ENCODE measurements at places on chromosomes 7 and 10. TPM values are rescaled to one million over a fixed set of nuclear protein-coding genes. Genes with fewer than 3 reads are reported as not detected.

Gene COL13A1
- total RNA-seq: 8.5 TPM

Gene TCAF1
- total RNA-seq: 268 TPM

Gene GBX1
- not detected for total RNA-seq

Gene FZD1
- 4.9 TPM for total RNA-seq

Gene EGR2
- total RNA-seq: 0.37 TPM

Gene LAMB4
- not detected for total RNA-seq

Gene ZNF33B
- total RNA-seq: 37.5 TPM

Gene LIPM
- total RNA-seq: not detected

Gene TBRG4
- 90.1 TPM for total RNA-seq

DNA sequence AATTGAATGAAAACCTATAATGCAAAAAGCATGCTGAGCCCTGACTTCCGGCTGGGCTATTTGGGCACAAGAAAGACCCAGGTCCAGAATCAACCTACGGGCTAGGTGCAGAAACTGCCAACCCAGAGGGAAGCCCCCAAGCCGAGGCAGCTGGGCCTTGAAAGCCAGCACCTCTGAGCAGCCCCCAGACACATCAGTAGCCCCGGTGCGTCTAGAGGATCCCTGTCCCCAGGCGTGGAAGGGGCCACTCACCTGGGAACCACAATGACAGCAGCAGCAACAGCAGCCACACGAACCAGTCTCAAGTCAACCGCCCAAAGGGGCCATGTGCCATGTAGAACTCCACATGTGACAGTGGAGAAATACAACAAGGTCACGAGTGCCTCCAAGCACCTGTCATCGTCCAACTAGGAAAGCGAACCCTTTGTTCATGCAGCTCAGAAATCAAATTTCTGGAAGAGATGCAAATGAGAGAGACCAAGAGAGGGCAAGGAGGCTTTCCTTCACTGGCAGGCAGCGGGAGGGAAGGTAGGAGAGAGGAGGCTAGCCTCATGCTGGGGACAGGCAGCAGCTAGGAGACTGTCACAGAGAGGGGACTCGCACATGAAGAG is 57.5 kb upstream of the CHST15 start:
- DNase-seq: no peak

DNA sequence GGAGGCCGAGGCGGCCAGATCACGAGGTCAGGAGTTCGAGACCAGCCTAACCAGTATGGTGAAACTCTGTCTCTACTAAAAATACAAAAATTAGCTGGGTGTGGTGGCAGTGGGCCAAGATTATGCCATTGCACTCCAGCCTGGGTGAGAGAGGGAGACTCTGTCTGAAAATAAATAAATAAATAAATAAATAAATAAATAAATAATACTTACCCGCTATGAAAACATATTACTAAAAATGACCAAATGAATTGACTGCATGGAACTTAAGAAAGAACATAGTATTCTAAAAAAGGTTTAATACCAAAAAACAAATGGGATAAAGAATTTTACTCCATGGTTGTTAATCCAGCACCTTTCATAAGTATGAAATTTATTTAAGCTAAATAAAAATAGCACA is 305.0 kb downstream of the GATA3 start:
- DNase-seq: no peak

DNA sequence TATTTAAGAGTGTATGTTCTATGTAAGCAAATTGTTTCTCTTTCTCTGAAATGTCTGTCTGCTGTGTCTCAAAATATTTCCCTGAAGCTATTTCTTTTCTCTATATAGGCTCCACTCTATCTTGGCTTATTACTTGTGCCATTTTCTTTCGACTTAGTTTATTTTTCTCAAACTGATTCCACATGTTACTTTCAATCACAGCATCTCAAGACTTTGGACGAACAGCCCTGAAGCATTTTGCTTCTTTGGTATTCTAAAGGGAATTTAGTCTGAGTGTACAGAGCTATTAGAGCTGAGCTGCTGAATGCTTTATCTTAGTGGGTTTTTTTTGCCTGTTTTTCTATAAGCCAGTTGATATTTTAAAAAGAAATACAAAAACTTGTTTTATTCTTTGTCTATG is 95.7 kb downstream of the PLXDC2 start:
- DNase-seq: no peak

GRCh38 chr7:150412016-150412415 is 32.9 kb downstream of the ZNF775 start:
- DNase-seq: no peak

GRCh38 chr7:67854221-67855178 is 857.9 kb downstream of the TYW1 start:
- no peak for DNase-seq

DNA sequence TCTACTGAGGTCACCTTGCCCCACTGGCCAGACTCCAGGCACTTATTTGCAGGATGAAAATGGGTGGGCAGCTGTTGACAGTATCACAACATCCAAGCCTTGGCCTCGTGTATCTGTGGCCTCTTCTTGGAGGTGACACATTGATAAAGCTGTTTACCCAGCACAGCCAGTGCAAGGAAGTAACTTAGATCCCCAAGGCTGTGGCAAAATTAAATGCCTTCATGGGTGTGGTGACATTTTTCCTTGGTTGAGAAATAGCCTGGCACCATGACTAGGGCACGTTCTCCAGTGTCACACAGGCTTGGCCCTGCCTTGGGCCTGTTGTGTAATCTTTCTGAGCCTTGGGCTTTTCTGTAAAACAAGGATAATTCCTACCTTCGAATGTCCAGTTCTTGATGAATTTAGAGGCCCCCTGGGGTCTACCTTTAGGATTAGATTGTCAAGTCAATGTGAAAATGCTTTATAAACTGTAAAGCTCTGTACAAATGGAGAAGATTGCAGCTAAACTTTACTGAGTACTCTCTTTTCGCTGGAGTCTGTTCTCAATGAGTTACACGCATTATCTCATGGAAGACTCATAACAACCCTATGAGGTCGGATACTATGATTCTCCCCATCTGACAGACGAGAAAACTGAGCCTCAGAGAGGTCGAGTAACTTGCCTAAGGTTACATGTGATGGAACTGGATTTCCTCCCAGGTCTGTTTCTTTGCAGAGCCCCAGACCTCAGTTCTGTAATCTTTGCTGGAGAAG is 46.7 kb upstream of the LOXL4 start:
- DNase-seq: no peak

- DNase-seq: no peak
Measured at GRCh38 chr7:18655912-18656311, 160.4 kb downstream of the HDAC9 start.

- DNase-seq: no peak
Measured at GRCh38 chr10:78248651-78249464, 215.2 kb downstream of the RPS24 start.

DNA sequence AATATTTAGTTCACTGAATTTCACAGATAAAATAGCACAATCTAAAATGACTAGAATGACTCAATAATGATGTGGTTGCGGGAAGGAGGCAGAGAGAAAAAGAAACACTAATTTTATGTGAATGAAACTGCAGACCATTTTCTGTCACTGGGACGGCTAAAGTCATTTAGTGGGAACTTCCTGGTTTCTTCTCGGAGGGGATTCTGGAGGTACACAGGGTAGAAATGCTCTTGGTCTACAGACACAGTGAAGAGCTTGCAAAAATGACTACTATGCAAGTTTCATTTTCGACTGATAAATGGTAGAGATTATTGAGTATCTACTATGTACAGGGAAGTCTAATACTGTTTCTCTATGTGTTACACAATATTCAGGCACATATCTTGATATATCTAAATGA is 63.5 kb upstream of the LRRN3 start:
- DNase-seq: no peak

GRCh38 chr7:127809261-127809702 is 157.3 kb downstream of the SND1 start:
- peak; percentile 39 for DNase-seq

- no peak for DNase-seq
Measured at GRCh38 chr7:101943889-101944600, 126.6 kb downstream of the CUX1 start.

DNA sequence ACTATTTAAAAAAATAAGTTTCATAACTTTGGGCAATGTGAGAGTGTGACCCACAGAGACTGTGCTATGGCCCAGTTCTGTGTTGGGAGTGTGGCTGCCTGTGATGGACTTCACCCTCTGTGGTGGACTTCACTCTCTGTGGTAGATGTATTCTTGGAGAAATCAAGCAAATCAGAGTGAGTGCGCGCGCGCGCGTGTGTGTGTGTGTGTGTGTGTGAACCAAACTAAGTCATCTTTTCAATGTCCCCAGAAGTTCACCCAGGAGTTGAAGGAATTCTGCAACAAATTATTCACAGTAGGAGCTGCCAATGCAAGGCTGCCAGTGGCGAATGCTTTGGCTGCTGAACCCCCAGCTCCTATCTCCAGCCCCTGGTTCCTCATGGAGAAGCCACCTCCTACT is 184.5 kb downstream of the ADAM12 start:
- DNase-seq: no peak

DNA sequence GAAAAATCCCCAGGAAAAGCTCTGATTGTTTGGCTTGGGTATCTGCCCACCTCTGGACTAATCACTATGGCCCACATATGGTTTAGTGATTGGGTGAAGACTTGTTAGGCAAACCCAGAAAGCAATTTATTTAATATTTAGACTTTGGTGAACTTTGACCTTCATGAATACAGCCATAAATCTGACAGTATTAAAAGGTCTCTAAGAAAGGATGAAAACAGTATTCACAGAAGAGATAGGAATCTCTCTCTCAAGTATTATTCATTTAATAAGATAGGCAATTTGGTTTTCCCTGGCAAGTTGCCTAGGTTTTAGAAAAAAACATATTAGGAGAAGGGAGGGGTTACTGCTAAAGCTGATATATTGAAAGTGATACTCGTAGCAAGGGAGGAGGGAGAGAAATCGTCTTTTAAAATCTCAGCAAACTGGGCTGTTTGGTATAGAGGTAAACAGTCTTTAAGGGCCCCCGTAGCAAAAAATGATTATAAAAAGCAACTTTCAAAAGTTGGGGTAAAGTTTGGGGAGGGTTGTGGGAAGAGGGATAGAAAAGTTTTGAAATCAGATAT is 57.1 kb downstream of the LSMEM1 start:
- DNase-seq: no peak

DNA sequence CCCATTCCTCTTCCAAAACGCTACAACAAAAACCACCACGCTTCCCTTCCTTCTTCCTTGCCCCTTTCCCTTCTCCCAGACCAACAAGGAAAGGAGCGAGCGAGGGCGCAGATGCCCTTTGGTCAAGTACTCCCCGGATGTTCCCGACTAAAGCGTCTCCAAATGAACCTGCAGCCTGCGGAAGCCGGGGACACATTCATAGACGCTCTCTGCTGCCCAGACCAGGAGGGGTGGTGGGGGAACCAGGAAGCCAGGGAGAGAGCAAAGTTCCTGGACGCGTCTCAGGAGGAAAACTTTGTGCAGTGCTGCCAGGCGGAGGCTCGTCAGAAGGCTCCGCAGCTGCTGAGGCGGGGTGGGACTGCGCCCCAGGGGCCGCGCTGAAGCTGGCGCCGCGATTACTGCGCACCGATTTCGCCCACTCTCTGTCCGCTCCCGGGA is 754 bp downstream of the SEMA3D start:
- peak; percentile 51 for DNase-seq

- no peak for DNase-seq
Measured at GRCh38 chr7:158403013-158403821, 184.4 kb downstream of the PTPRN2 start.

All from glutamatergic neuron (in vitro differentiated cells).